ENCODE measurements at places on chromosomes 13 and 19. TPM values are rescaled to one million over a fixed set of nuclear protein-coding genes. Genes with fewer than 3 reads are reported as not detected.

MCEMP1 gene
- total RNA-seq: not detected

ZNF554 gene
- total RNA-seq: 3.9 TPM

KATNAL1 gene
- total RNA-seq: 9.1 TPM

GNG7 gene
- 0.64 TPM for total RNA-seq

TRPC4 gene
- not detected for total RNA-seq

Data from dermis microvascular lymphatic vessel endothelial cell (primary cell).